Body of pancreas (tissue), 4 donors: ENCODE measurements at places on chromosomes 5 and 9. TPM values are rescaled to one million over a fixed set of nuclear protein-coding genes. Genes with fewer than 3 reads are reported as not detected.

DNA sequence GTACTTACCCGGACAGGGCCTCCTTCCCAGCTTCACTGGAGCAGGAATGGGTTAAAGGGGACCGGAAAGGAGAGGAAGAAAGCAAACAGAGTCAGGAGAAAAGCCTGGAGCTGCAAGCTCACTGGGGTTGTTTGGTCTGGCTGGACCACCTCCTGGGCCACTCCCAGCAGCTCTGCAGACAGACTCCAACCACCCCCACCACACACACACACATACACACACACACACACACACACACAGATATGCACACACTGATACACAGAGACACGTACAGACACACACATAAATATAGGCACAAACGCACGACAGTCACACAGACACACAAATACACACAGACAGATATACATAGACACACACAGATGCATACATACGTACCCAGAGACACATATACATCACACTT, 34.9 kb upstream of the SYNPO start:
- no peak overlapping the region for H3K4me3 ChIP-seq
- no peak for DNase-seq
- no peak overlapping the region for H3K27ac ChIP-seq
- H3K36me3 ChIP-seq, result no peaks in the 10 kb centered on the region

- H3K27ac ChIP-seq, result no peak overlapping the region
- H3K4me3 ChIP-seq, result no peak overlapping the region
- no peaks in the 10 kb centered on the region for H3K27me3 ChIP-seq
- no peak for DNase-seq
- peaks cover 9% of the 10 kb centered on the region for H3K4me1 ChIP-seq
These were observed 28.2 kb downstream of the RNF145 start for GRCh38 chr5:159181152-159181551.

GRCh38 chr5:3596261-3596825, 711 bp downstream of the IRX1 start:
- H3K36me3 ChIP-seq, result no peaks in the 10 kb centered on the region
- H3K27me3 ChIP-seq, result no peaks in the 10 kb centered on the region
- no peak overlapping the region for H3K27ac ChIP-seq
- no peak for DNase-seq
- H3K4me1 ChIP-seq, result peaks cover 35% of the 10 kb centered on the region
- H3K4me3 ChIP-seq, result no peak overlapping the region

NEUROG1 gene
- not detected for total RNA-seq

DNA sequence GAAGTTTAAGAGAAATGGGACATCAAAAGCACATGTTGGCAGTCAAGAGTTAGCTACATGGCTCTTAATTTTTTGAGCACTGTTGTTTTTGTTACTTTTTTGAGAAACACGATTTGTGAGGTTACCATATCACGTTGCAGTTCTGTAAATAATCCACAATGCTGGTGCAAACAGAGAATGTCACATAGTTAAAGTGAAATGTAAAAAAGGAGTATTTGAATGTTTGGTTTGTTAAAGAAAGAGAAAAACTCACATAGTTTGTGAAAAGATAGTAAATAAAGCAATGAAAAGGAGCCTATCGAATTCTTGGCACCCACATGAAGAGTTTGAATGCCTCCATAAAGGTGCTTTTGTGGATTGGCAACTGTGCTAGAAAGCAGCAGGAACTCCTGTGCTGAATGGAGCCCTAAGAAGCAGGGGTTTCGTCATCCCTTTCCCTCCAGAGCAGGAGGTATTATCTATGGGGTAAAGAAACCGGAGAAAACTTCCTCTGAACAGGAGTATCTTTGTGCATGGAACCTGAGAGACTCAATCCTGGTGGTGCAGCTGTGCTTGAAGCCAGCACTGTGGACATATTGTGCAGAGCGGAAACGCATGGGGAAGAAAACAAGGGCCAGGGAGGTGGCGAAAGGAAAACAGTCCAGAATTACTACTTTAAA, 148.5 kb upstream of the OTULINL start:
- no peak overlapping the region for H3K4me3 ChIP-seq
- H3K4me1 ChIP-seq, result peaks cover 19% of the 10 kb centered on the region
- DNase-seq, result no peak
- no peaks in the 10 kb centered on the region for H3K27me3 ChIP-seq

DNA sequence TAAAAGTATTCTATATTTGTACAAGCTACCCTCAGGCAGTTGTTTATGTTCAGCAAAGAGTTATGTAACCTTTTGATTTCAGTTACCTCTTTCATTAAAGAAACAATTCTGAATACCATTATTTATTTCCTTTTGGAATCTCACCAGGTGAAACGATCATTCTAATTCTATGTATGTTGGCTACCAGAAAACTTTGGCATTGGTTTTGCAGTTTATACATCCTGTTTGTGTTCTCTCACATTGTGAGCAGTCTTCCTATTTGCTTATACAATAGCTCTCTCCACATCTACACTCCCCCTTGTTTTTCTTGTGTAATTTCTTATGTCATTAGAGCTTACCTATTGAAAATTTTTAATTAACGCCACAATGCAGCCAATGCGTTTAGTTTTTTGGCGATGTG, 276.0 kb upstream of the MPDZ start:
- H3K4me3 ChIP-seq, result no peak overlapping the region
- H3K27me3 ChIP-seq, result no peaks in the 10 kb centered on the region
- DNase-seq, result no peak
- no peak overlapping the region for H3K27ac ChIP-seq
- no peaks in the 10 kb centered on the region for H3K4me1 ChIP-seq
- no peaks in the 10 kb centered on the region for H3K36me3 ChIP-seq
